ENCODE measurements at places on chromosomes 16 and 17.

DNA sequence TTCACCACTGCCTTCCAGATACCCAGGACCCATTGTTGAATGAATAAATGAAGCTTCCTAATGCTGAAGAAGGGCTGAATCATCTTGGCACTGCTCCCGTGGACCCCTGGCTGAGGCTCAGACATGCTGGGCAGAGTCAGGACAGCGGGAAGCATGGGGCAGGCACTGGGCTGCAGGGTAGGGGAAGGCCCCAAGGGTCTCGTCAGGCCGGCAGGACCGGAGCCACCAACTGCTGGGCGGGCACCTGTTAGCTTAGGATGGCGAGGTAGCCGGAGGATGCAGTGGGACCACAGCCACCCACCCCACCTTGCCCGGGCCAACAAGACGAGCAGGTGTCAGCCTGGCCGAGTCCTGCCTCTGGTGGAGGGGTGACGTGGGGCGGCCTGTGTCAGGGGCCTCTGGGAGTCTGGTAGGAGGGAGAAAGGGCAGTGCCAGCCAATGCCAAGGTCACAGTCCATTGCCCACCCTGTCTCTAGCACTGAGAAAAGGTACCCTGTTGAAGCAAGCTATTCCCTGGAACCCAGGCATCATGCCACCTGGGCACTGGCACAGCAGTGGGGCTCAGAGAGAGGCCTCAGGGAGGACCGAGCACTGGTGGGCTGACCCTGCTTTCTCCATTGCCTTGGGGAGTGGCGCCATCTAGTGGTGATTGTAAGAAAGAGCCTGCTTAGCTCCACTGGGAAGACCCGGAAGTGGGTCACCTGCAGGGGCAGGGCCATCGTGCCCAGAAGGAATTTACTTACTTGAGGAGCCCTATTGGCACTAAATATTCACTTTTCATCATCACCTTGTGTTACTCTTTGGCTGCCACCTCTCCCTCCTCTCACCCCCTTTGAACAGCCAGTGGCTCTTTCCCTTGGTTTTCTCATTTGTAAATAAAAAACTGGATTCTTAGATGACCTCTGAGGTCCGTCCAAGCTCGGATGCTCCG is 3.0 kb upstream of the DLX3 start:
- no peak overlapping the region for H3K4me3 ChIP-seq
- H3K27me3 ChIP-seq = peaks cover 55% of the 10 kb centered on the region
- H3K27ac ChIP-seq = no peak overlapping the region
- H3K4me1 ChIP-seq = peaks cover 27% of the 10 kb centered on the region

DNA sequence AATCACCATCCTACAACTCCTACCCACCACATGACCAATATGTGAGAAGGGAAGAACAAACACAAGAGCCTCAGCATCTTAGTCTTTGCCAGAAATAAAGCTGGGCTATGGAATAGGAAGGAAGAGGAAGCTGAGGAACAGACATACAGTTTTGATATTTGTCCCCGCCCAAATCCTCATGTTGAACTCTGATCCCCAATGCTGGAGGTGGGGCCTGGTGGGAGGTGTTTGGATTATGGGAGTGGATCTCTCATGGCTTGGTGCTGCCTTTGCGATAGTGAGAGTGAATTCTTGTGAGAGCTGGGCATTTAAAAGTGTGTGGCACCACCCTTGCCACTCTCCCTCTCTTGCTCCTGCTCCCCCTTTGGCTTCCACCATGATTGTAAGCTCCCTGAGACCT is 52.4 kb upstream of the NLK start:
- no peaks in the 10 kb centered on the region for H3K36me3 ChIP-seq
- DNase-seq = no peak
- no peaks in the 10 kb centered on the region for H3K27me3 ChIP-seq
- no peak overlapping the region for H3K4me3 ChIP-seq

DNA sequence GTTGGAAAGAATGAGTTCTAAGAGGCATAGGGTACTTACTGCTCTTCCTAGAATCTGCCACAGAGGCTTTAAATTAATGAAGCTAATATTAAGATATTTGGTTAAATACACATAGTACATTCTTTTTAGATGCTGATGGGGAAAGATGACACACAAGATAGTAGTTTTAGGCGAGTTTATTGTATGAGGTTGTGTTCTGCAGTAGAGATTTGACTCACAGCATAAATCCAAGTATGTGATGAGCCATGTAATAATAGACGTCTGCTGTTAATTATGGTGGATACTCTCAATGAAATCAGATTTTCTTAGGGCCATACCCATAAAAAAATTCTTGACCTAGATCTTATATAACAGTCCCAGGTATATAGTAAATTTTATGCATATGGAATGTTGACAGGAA is 8.0 kb downstream of the TNRC6C start:
- no peaks in the 10 kb centered on the region for H3K27me3 ChIP-seq
- H3K4me1 ChIP-seq = peaks cover 31% of the 10 kb centered on the region

- H3K4me3 ChIP-seq = no peak overlapping the region
- no peak for DNase-seq
- H3K4me1 ChIP-seq = peaks cover 5% of the 10 kb centered on the region
- H3K27ac ChIP-seq = no peak overlapping the region
- H3K36me3 ChIP-seq = no peaks in the 10 kb centered on the region
Observed at GRCh38 chr17:79029327-79030009, 5.5 kb downstream of the C1QTNF1 start.

- no peak overlapping the region for H3K4me3 ChIP-seq
- DNase-seq = no peak
- H3K27ac ChIP-seq = peak overlapping the region; percentile 67
- H3K36me3 ChIP-seq = peaks cover 23% of the 10 kb centered on the region
Observed at GRCh38 chr16:4489030-4489429, 12.8 kb downstream of the HMOX2 start.

DNA sequence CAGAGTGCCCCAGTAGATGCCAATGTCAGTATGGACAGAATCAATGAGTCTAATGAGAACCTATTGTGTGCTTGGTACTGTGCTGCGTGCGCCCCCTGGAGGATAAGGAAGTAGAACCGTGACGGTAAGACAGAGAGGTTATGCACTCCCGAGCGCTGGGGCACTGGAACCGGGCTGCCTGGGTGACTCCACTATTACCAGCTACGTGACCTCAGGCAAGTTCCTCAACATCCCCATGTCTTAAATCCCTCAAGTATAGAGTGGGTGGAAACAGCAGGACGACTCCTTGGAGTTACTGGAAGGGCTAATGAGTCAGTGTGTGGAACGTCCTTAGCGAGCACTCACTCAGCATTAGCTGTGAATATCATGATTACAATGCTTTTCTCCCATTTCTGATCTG is 16.2 kb downstream of the CHST4 start:
- no peak overlapping the region for H3K4me3 ChIP-seq
- no peak overlapping the region for H3K27ac ChIP-seq
- no peaks in the 10 kb centered on the region for H3K4me1 ChIP-seq
- no peak for DNase-seq
- H3K36me3 ChIP-seq = no peaks in the 10 kb centered on the region
- H3K27me3 ChIP-seq = no peaks in the 10 kb centered on the region

DNA sequence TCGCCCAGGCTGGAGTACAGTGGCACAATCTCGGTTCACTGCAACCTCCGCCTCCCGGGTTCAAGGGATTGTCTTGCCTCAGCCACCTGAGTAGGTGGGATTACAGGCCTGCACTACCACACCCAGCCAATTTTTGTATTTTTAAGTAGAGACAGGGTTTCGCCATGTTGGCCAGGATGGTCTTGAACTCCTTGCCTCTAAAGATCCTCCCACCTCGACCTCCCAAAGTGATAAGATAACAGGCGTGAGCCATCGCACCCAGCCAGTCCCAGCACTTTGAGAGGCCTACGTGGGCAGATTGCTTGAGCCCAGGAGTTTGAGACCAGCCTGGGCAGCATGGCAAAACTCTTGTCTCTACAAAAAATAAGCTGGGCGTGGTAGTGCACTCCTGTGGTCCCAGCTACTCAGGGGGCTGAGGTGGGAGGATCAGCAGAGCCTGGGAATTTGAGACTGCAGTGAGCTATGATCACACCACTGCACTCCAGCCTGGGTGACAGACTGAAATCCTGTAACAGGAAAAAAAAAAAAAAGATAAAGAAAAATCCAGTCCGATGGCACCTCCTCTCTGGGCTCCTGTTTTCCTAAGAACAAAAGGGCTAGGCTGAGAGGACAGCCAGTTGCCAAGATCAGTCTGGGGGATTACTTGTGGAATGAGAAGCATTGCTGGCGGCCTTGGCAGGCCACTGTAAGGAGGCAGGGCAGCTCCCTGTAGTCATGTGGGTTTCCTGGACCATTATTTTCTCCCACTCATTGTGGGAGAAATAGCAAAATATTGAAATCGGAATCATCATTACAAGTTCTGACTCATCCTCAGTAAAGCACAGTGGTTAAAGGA is 3.0 kb upstream of the PIPOX start:
- DNase-seq = no peak
- no peaks in the 10 kb centered on the region for H3K36me3 ChIP-seq

DNA sequence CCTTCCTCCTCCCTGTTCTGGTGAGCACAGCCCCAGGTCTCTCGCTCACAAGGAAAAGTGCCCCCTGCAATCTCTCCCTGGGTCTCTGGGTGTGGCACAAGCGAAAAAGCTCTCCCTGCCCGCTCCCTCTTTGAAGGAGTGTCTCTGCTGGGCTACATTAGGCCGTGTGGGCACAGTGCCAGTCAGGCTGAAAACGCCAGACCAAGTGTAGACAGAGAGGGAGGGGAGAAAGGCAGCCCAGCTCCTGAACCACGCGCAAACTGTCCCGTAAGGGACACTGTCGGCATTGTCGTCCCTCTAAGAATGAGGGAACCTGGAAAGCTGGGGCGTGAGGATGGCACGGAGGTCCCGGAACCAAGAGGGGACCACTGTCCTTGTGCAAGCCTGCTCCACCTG is 3.9 kb downstream of the SMIM5 start:
- H3K27me3 ChIP-seq = no peaks in the 10 kb centered on the region
- no peak for DNase-seq
- H3K4me3 ChIP-seq = no peak overlapping the region
- peaks cover 6% of the 10 kb centered on the region for H3K4me1 ChIP-seq
- no peak overlapping the region for H3K27ac ChIP-seq

- DNase-seq = no peak
- H3K27ac ChIP-seq = no peak overlapping the region
- no peaks in the 10 kb centered on the region for H3K36me3 ChIP-seq
- H3K4me1 ChIP-seq = no peaks in the 10 kb centered on the region
- no peak overlapping the region for H3K4me3 ChIP-seq
Observed at GRCh38 chr16:65148804-65149203, 26.9 kb upstream of the CDH11 start.

- H3K36me3 ChIP-seq = no peaks in the 10 kb centered on the region
- no peak for DNase-seq
- no peaks in the 10 kb centered on the region for H3K4me1 ChIP-seq
Observed at GRCh38 chr16:49356728-49357488, 16.7 kb upstream of the C16orf78 start.

- H3K27ac ChIP-seq = no peak overlapping the region
- H3K4me1 ChIP-seq = no peaks in the 10 kb centered on the region
- no peaks in the 10 kb centered on the region for H3K27me3 ChIP-seq
- DNase-seq = no peak
- H3K36me3 ChIP-seq = no peaks in the 10 kb centered on the region
- no peak overlapping the region for H3K4me3 ChIP-seq
Observed at GRCh38 chr16:78251115-78251514, 151.7 kb downstream of the WWOX start.

DNA sequence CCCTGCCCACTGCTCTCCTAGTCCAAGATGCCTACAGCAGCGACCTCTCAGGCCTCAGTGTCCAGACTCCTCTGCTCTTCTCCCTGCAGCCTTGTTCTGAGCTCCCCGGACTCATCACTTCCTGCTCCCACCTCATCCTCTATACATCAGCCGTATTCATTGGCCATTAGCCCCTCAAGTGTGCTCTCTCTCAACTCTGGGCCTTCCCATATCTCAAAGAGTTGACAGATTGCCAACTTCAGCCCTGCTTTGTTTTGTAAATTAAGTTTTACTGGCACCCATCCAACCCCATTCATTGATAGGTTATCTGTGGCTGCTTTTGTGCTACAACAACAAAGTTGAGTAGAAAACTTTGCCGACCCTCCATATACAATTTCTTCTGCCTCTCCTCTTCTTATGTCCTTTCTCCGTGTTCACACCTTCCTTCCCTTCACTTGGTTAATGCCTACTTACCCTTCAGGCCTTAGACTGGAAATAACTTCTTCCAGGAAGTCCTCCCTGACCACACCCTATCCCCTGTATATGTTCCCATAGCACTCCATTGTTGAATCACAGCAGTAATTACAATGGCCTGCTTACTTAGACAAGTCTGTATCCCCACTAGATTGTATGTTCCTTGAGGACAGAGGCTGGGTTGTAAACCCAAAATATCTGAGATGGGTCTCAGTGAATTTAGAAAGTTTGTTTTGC is 63.4 kb upstream of the TANC2 start:
- no peak overlapping the region for H3K27ac ChIP-seq
- no peaks in the 10 kb centered on the region for H3K4me1 ChIP-seq
- no peak for DNase-seq
- no peaks in the 10 kb centered on the region for H3K27me3 ChIP-seq
- no peaks in the 10 kb centered on the region for H3K36me3 ChIP-seq
- H3K4me3 ChIP-seq = no peak overlapping the region

DNA sequence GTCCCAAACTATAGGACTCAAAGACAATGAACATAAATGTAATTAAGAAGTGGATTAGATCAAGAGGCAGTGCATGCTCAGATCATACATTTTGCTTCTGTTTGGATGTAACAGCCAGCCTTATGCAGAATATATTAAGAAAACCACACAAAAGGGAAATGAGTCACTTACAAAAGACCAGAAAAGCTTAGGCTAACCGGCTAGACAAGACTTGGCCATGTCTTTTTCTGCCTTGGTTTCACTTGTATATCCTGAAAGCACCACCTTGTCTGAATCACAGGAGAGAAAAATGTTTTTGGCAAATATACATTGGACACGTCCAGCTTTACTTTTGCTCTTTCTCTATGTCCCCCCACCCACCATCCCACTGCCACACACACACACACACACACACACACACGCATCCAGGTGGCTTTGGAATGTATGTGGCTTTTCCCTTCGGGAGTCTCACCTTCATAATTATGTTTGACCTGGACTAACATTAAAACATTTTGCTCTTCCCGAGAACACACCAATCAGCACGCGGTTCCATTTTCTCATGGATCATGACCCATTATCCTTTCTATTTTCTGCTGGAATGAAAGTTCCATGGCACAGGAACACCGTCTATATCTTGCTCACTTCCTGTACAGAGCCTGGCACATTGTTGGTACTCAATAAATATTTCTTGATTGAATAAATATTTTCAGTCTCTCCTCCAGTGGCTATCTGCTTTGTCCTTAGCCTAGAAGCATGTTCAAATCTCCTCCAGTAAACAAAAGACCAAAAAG is 64.6 kb downstream of the CDK5R1 start:
- no peaks in the 10 kb centered on the region for H3K27me3 ChIP-seq
- H3K27ac ChIP-seq = no peak overlapping the region
- no peak overlapping the region for H3K4me3 ChIP-seq
- no peaks in the 10 kb centered on the region for H3K36me3 ChIP-seq
- no peak for DNase-seq

- H3K27me3 ChIP-seq = no peaks in the 10 kb centered on the region
- no peak overlapping the region for H3K4me3 ChIP-seq
- no peak for DNase-seq
- H3K4me1 ChIP-seq = peaks cover 22% of the 10 kb centered on the region
- peaks cover 15% of the 10 kb centered on the region for H3K36me3 ChIP-seq
- H3K27ac ChIP-seq = no peak overlapping the region
Observed at GRCh38 chr16:71880176-71880575, 3.8 kb downstream of the ZNF821 start.
